NCI-H748 treated with DMSO at 0.1 percent for 48 hours (cell line): ENCODE measurements at places on chromosomes 1 and 21.

- no peak for DNase-seq
These were observed 17.6 kb downstream of the RIT1 start for GRCh38 chr1:155893389-155894142.

GRCh38 chr1:110504226-110504625 is 14.7 kb downstream of the KCNA10 start:
- no peak for DNase-seq

- no peak for DNase-seq
These were observed 22.9 kb downstream of the BCAS2 start for GRCh38 chr1:114558544-114558943.

DNA sequence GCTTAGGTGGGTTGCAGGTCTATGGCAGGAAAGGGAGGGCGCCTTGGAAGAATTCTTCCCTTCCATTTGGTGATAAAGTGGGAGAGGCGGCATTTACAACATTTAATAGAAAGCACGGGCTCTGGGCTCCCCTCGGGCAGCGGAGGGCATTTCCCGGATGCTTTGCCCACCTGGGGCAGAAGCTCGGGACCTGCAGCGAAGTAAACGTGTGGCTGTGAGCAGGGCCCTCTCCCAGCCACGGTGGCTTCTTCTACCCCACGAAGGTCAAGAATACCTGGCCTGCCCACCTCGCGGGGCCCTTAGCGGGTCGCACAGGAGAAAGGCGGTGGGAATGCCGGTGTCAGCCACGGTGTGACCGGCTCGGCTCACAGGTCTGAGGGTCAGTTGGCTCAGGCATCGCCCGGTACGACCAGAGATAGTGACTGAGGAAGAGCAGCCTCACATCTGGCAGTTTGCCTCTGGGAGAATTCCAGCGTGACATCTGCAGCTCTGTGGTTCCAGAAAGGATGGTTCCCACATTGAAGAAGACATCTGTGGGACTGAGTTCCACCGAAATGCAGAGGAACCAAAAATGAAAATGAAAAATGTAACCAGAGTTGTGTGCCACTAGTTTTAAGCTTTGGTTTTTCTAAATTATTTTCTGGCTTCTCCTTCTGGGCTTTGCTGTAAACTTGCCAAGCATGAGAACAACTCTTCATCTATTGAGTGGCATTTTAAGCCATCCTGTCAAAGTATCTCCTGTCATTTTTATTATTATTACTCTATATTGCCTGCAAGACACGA is 720 bp upstream of the F3 start:
- DNase-seq = no peak

- DNase-seq = no peak
These were observed 33.1 kb upstream of the SLAMF9 start for GRCh38 chr1:159987186-159987585.

DNA sequence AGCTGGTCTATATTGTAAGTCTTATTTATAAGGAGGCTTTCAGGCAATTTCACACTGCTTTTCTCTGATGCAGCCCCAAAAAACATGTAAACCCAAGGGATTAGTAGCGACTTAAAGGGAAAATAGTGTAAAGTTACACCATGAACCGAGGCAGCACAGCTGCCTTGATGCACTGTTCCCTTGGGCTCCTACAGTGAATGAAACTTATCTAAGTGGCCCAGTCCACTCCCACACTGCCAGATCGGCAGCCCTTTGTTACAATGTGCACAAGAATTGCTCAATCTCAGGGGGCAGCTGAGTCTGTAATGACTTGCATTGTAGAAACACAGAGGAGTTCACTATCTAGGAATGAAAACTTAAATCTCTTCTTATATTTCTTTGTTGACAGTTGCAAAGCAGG is 120.8 kb upstream of the ADGRL2 start:
- no peak for DNase-seq

- DNase-seq = no peak
These were observed 64.1 kb upstream of the ATP1B1 start for GRCh38 chr1:169042377-169042776.

- DNase-seq = no peak
These were observed 355.0 kb upstream of the DUSP10 start for GRCh38 chr1:222096883-222097282.
